GM19239 (cell line): ENCODE measurements at places on chromosomes 3 and 15.
A peak's percentile ranks its signal among the peaks of the same experiment; 100 is the strongest.

GRCh38 chr15:29109762-29110161, 159.9 kb downstream of the NSMCE3 start:
- no peak for DNase-seq

DNA sequence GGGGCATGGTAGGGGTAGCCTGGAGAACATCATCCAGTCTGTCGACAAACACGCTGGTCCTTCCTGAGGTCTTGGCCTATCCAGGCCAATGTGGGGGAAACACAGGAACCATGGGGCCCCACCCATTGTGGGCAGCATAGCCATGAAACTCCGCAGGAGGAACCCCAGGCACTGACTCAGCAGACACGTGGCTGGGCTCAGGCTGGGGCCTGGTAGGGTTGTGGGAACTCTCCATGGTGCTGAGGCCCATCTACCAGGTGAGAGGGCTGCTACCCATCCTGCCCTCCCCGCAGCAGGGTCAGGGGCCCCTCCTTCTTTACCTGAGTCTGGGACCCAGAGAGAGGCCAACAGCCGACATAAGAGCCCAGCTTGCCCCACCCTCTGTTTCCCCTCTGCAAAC, 22.6 kb upstream of the CACNA2D2 start:
- peak; percentile 71 for DNase-seq

DNA sequence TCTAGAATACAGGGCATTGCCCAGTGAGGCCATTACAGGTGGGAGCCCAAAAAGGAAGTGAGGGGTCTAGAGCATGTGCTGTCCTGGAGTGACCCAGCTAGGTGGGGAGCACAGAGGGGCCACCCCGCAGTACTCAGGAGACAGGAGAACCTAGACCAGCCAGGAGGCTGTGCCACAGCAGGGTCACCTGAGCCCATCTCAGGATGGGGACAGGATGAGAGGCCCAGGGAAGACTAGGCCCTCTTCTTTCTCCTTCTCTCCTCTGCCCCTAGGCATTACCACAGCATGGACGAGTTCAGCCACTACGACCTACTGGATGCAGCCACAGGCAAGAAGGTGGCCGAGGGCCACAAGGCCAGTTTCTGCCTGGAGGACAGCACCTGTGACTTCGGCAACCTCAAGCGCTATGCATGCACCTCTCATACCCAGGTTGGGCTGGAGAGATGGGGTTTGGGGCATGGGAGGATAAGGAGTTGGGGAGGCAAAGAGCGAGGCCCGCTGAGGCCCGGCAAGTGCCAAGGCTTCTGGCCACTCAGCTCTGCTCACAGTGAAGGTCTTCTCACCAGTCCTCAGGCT, 20.6 kb downstream of the LOXL1 start:
- no peak for DNase-seq

- peak; percentile 42 for DNase-seq
These were observed 56.8 kb downstream of the DNAH1 start for GRCh38 chr3:52372822-52373504.

- DNase-seq: no peak
These were observed 9.4 kb upstream of the SEMA3B start for GRCh38 chr3:50259432-50260026.

GRCh38 chr3:103977417-103977816, 1389.3 kb upstream of the ALCAM start:
- no peak for DNase-seq

DNA sequence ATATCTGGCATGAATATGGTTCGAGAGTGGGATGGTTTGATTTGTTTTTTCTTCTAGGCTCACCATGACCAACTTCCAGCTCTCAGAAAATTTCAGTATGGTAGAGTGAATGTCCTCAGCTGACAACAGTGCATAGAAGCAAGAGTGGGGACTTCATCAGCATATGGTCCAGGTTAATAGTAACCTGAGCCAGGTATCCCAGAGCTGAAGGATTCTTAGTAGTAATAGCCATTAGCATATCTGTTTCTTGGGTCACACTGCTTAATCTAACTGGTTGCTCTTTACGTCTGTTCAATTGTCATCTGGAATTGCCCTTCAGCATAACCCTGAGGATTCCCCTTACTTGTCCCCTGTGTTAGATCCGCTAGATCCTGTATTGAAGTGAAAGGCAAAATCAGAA, 151.8 kb downstream of the GMNC start:
- DNase-seq: no peak

DNA sequence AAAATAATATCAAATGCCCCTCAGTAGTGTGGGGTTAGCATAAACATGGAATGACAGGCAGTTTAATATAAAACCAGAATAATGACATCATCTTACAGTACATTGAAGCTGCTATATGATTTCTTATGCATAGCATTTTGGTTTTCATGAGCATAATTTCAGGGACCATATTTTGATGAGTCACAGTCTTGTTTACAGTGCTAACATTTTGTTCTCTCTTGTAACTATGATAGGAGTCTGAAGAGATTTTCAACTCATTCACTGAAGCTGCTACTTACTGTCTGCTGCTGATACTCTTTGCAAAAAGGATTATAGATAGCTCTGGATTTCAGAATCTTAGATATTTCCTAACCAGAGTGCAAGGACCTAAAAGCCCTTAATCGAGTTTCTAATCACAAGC, 92.6 kb upstream of the CCDC54 start:
- no peak for DNase-seq

GRCh38 chr3:133853925-133854227, 41.8 kb downstream of the RAB6B start:
- DNase-seq: no peak

DNA sequence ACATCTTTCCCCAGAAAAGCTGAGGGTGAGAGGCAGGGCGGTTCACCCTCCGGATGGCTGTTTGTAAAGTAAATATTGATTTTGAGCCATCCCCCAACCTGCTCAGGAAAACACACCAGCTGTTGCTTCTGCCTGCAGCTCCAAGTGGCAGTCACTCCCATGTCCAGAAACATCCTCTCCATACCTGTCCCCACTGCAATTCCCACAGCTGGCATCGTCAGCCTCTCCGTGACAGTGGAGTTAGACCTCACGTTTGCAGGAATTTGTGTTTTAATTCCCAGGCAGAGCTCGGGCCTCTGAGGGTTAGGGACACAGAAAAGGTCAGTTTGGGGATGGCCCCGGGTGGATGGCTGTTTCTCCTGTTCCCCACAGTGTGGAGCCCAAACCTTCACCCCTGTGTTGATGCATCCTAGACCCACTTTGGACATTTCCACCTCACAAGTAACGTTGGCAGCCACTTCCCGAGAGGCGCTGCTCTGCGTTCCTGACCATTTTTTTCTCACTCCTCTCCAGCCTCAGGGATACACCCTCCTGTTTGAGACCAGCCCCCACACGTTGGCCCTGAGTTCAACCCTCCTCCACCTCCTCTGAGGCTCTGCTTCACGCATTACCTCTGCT, 11.8 kb upstream of the FAM174B start:
- no peak for DNase-seq

DNA sequence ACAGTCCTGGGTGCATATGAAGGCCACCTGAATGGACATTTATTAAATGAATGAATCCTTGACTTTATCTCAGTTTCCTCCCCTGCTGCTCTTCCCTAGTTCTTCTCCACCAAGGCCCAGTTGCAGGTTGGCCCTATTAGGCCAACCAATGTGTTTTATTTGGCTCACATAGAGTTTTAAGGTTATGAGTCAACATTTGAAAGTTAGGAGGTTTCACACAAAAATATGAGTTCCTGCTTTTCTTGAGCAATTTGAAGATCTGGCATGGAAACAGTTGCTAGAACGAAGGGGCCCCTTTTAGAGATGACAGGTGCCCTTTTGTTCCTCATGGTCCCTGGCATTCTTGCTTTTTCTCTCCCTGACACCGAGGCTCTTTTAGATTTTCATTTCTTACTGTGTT, 83.0 kb upstream of the PDZRN3 start:
- no peak for DNase-seq

DNA sequence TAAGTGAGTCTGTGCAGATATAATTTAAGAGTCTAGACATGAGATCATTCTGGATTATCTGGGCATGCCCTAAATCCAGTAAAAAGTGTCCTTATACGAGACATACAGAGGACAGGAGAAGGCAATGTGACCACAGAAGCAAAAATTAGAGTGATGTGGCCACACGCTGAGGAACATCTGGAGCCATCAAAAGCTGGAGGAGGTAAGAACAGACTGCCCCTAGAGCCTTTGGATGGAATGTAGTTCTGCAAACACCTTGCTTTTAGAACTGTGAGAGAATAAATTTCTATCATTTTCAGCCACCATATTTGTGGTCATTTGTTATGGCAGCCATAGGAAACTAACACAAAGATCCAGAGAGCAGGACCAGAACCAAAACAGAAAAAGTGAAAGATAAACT, 41.0 kb downstream of the CD200 start:
- DNase-seq: no peak

DNA sequence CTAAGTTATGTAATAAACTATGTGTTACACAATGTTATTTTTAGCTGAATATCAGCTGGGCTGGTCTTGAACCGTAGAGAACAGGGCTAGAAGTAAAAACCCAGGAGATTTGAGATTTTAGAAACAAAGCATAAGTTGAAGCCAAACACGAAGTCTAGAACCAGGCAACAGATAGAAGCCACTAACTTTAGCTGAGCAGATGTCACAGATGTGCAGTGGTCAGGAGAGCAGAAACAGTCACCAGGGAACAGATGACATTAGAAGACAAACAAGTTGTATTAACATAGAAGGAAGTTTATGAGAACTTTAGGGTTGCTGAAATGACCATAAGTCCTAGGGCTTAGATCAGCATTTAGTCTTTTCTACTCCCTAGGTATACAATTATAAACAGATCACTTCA, 731.0 kb downstream of the ZNF385D start:
- no peak for DNase-seq

- no peak for DNase-seq
These were observed 21.7 kb downstream of the GTF2E1 start for GRCh38 chr3:120764206-120764605.

DNA sequence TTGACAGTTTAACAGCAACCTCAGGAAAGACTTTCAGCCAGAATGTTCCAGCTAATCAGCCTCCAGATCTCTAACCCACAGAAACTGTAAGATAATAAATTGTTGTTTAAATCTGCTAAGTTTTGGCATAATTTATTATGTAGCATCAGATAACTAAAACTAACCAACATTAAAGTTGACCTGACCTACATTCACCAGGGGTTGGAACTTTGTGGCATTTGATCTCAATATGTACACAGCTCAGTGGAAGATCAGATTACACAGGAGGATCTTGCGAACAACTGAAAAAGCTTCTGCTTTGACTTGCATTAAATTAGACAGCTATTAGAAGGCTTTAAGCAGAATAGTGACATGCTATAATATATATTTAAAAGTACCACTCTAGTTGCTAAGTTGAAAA, 91.4 kb upstream of the POU1F1 start:
- DNase-seq: no peak

DNA sequence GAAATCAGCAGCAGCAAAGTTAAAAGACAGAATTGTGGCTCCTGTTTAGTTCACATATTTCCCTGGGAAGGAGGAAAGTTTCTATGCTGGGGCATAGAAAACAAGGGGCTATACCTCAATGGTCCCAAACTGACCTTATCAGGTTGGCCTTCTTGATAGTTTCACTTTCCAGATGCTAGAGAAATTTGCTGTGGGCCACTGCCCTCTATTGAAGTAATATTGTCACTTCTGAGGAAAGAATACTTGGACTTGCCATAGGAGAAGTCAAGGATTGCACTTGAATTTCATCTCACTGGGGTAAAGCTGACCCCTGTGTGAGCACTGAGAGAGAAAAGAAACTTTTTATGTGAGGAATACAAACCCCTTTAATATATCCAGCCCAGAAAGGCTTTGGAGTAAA, 49.3 kb upstream of the XCR1 start:
- DNase-seq: no peak

- no peak for DNase-seq
These were observed 709 bp downstream of the SCAMP5 start for GRCh38 chr15:74995779-74996765.

GRCh38 chr3:112846764-112847163, at the start of gene CD200R1L:
Gene CD200R1L, minus strand, starts transcription at chr3:112846864. Its CDS starts 17,497 bp downstream, at chr3:112829367.
- no peak for DNase-seq
